ENCODE measurements at places on chromosomes 12 and 14.

GRCh38 chr14:22378181-22378580, 210.8 kb downstream of the DAD1 start:
- DNase-seq = no peak

GRCh38 chr12:38771871-38772270, 133.5 kb downstream of the CPNE8 start:
- DNase-seq = no peak

DNA sequence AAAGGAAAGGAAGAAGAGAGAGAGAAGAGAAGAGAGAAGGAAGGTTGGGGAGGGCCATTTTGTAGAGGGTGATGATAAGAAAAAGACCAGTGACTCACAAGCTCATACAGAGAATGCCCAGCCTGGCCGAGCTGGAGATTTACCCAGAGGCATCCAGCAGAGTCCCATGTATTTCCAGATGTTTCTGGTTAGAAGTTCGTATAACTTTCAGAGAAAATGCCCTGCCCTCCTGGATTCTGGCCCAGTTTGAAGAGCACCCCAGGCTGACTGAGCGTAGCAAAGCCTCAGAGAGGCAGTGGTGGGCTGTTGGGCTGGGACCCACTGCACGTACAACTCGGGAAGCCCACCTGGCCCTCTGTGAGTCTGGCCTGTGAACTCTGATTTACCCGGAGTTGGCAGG, 221.8 kb downstream of the SLC41A2 start:
- no peak for DNase-seq

- no peak for DNase-seq
Observed at GRCh38 chr14:96538097-96538989, 36.2 kb downstream of the PAPOLA start.

- DNase-seq = no peak
Observed at GRCh38 chr12:45779936-45780335, 50.4 kb downstream of the ARID2 start.
